ENCODE measurements at places on chromosomes 5 and 9. TPM values are rescaled to one million over a fixed set of nuclear protein-coding genes. Genes with fewer than 3 reads are reported as not detected.

Gene GBA2
- 32.8 TPM for polyA plus RNA-seq

Gene S100Z
- polyA plus RNA-seq, result not detected

Gene FBN2
- polyA plus RNA-seq, result 2.8 TPM

Gene SPATA31C1
- polyA plus RNA-seq, result not detected

Gene RLN2
- 10.6 TPM for polyA plus RNA-seq

Gene PFN3
- 3.1 TPM for polyA plus RNA-seq

Gene ANKRD31
- polyA plus RNA-seq, result 0.30 TPM

Gene CBY3
- 0.38 TPM for polyA plus RNA-seq

Gene TEX48
- not detected for polyA plus RNA-seq

Gene BTNL9
- polyA plus RNA-seq, result 0.21 TPM

Gene RPP25L
- 16.4 TPM for polyA plus RNA-seq

Gene PLAC8L1
- 2.0 TPM for polyA plus RNA-seq

Gene WNK2
- 61.7 TPM for polyA plus RNA-seq

Gene SVEP1
- 0.18 TPM for polyA plus RNA-seq

Gene ADCY2
- 20.0 TPM for polyA plus RNA-seq

GRCh38 chr5:67182301-67182790 is 14.3 kb downstream of the CD180 start:
- peak; percentile 36 for DNase-seq

- DNase-seq, result no peak
Observed at GRCh38 chr9:29339387-29339786, 1766.1 kb upstream of the C9orf72 start.

GRCh38 chr9:75168270-75169178 is 80.2 kb downstream of the OSTF1 start:
- no peak for DNase-seq

- DNase-seq, result no peak
Observed at GRCh38 chr5:163633926-163634460, 128.6 kb downstream of the MAT2B start.

- peak; percentile 93 for DNase-seq
Observed at GRCh38 chr5:65037831-65038815, 269.4 kb downstream of the CWC27 start.

- DNase-seq, result peak; percentile 64
Observed at GRCh38 chr5:3593771-3594509, 1.7 kb upstream of the IRX1 start.

- DNase-seq, result no peak
Observed at GRCh38 chr5:39191216-39191615, 28.1 kb downstream of the FYB1 start.

DNA sequence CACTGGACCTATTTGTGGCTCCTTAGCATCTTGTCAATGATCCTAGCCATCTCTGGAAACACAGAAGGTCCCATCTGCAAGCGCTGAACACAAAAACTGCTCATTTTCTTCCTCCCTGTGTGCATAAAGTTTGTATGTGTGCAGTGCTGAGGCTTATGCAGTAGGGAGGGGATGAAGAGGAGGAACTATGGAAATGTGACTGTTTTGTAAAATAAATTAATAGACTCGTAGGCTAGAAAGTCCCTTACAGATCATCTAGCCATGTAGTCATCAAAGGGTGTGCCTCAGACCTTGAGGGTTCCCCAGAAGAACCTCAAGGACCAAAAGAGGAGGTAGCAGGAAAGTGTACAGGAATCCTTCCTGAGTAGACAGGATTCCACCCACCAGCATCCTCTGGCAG is 34.3 kb upstream of the ADRA1B start:
- DNase-seq, result no peak

GRCh38 chr9:97966493-97966892 is 16.6 kb upstream of the ANP32B start:
- DNase-seq, result peak; percentile 50

DNA sequence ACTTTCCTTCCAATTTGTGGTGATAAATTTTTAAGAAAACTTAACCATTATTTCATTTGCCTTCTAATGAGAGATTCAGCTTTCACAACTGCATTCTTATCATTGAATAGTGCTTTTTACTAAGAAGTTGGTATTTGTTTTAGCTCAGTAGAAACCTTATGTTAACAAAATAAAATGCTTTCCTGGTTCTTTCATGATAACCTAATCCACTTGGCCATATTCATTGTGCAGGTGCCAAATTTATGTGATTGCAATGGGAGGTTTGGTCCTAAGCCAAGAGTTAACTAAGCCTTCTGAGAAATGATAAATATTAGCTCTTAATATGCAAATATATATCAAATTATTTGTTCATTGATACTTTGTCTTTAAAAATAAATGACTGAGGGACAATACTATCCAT is 141.1 kb upstream of the TLE4 start:
- DNase-seq, result no peak

DNA sequence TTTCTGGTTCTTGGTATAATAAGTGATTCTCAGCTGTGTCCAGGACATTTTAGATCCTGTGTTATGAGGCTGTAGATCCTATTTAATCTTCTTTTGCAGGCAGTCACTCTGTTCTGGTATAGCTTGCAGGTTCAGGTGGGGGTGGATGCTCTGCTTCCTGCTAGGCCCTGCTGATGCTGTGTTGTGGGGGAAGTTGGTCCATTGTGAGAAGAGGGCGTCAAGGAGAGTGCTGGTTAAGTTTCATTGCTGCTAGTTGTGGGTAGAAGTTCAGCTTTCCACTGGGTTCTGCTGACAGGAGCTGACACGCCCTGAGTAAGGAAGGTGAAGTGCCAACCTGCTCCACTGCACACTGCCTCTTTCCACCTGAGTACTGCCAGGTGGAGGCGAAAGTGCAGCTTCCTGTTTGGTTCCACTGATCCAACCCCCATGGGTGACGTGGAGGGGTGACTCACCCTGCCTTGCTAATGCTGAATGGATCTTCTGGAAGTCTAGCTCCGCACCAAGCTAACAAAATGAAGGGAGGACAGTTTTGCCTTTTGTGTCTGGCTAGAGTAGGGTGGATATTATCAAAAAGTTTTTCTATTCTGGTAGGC is 16.3 kb downstream of the NMRK1 start:
- no peak for DNase-seq

GRCh38 chr5:2575871-2576270 is 175.6 kb downstream of the IRX2 start:
- no peak for DNase-seq

- DNase-seq, result no peak
Observed at GRCh38 chr5:151005950-151006576, 14.3 kb upstream of the GPX3 start.

- DNase-seq, result peak; percentile 74
Observed at GRCh38 chr5:59799668-59800346, 93.7 kb downstream of the PDE4D start.

DNA sequence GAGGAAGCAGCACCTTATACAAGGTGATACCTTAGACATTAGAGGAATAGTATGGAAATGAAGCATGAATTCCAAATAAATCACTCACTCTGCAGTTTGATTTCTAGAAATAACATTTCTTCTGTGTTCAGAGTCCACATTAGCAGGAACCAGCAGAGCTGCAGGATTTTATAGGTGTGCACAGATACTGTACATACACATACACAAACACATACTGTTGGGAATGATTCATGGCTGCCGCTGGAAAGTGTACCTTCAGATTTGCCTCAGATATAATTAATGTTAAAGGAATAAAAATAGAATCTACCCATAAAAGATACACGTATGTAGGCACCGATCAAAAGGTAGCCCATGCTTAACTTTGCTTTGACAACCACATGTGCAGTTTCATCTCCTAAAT is 578.1 kb downstream of the CSNK1G3 start:
- DNase-seq, result no peak

DNA sequence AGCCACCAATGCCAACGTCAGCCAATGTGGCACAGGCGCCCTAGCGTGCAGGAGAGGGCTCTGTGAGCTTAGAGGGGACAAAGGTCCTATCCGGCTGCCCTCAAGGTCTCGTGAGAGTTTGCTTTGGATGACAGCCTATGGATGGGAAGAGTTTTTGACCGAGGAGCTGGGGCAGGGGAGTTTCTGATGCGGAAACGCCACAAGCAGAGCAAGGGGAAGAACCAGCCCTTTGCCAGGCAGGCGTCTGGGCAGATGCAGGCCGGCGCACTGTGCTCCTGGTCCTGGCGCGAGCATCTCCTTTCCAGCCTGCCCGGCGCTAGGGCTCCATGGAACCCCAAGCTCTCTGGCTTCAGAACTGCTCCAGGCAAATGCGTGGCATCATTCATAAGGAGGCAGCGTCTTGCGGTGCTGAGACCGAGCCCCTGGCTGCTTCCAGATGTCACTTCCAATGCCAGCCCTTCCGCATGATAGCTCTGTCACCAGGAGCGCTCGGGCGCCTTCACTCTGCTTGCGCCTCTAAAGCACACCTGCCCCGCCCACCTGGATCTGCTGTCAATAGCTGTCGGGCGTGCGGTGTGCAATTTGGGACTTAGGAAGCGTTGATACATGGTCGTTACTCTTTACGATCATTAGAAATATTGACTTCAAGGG is 374.9 kb upstream of the IRX1 start:
- no peak for DNase-seq

DNA sequence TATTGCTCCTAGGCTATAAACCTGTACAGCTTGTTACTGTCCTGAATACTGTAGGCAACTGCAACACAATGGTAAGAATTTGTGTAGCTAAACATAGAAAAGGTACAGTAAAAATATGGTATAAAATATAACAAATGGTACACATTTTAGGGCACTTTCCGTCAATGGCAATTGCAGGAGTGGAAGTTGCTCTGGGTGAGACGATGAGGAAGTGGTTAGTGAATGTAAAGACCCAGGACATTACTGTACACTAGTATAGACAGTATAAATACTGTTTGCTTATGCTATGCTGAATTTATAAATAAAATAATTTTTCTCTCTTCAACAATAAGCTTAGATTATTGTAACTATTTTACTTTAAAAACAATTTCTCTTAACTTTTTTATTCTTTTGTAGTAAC is 15.6 kb upstream of the ADRB2 start:
- DNase-seq, result no peak

All from GM23338 (cell line).